ENCODE measurements at places on chromosomes 3 and 15.
A peak's percentile ranks its signal among the peaks of the same experiment; 100 is the strongest.

- DNase-seq, result peak; percentile 86
Observed at GRCh38 chr15:91852741-91853510, 582 bp upstream of the SLCO3A1 start.

GRCh38 chr15:65599677-65600076, 11.3 kb downstream of the INTS14 start:
- no peak for DNase-seq

- no peak for DNase-seq
Observed at GRCh38 chr15:34132881-34133280, 31.0 kb downstream of the PGBD4 start.

DNA sequence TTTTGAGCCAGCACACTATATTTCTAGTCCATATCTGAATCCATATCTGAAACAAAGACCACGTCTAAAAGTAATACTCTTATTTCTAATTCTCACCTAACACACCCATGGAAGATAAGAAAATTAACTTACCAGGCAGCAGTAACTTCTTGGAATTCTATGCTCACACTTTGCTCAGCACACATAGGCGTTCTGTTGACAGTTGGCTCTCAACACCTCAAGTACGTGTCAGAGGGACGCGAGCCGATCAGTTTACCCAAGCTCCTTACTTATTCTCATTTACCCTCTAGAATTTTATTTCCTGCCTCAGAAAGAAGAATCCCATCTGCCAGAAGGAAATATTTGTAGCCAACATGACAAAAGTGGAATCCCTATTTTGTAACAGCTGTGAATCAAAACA, 911.9 kb downstream of the FHIT start:
- no peak for DNase-seq

- DNase-seq, result no peak
Observed at GRCh38 chr3:81425198-81425868, 336.1 kb downstream of the GBE1 start.

GRCh38 chr15:91981821-91982800, 128.6 kb downstream of the SLCO3A1 start:
- no peak for DNase-seq

DNA sequence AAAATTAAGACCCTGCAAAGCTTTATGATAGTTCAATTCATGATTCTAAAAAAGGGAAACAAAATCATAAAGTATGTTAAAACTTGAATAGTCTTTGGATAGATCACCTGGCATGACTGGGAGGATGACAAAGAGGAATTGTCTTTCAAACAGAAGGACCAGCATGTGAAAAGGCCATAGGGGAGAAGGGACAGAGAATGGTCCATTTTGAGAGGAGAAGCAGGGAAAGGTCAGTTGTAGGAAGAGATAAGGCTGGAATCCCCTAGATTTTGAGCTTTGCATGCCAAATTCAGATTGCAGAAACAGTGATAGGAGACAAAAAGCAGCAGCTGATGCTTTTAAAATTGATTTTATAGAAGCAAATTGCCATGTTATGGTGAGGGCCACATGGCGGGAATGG, 12.7 kb downstream of the PROS1 start:
- no peak for DNase-seq

GRCh38 chr3:58620421-58620820, 43.2 kb upstream of the FAM107A start:
- no peak for DNase-seq

All from HL-60 (cell line).